ENCODE measurements at places on chromosomes 4 and X.

- peak; percentile 23 for DNase-seq
Measured at GRCh38 chrX:103628386-103629317, at the start of gene TCEAL1. TCEAL1 (plus strand) TSS chrX:103628975; CDS start chrX:103629917, 942 bp downstream.

GRCh38 chr4:6894086-6894478 lies 15.5 kb upstream of the TBC1D14 start:
- no peak for DNase-seq

DNA sequence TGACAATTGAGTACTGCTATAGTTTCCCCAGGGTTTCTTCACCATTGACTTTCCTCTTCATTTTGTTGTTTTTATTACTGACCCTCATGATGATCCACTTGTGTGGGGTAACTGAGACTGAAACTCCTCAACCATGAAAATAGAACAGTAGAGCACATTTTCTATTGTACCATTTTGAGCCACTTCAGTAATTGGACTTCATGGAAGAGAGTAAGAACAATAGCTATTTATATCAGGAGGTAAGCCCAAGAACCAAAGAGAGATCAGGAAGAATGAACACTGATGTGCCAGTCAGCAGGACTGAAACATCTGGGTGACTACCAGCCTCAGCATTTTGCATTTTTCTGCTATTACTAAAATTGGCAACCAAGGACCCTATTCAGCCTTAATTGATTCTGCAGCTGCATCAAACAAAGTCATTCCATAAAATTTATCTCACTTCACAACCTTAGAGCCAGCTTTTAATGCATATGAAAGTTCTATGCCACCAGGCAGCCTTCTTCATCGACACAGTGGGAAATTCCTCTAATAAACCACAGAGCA lies 151.4 kb downstream of the BANK1 start:
- no peak for DNase-seq

- DNase-seq, result no peak
Measured at GRCh38 chrX:140764401-140764919, 54.9 kb downstream of the LINC00632 start.

GRCh38 chr4:34718576-34719245 lies 1525.6 kb downstream of the ARAP2 start:
- DNase-seq, result no peak

DNA sequence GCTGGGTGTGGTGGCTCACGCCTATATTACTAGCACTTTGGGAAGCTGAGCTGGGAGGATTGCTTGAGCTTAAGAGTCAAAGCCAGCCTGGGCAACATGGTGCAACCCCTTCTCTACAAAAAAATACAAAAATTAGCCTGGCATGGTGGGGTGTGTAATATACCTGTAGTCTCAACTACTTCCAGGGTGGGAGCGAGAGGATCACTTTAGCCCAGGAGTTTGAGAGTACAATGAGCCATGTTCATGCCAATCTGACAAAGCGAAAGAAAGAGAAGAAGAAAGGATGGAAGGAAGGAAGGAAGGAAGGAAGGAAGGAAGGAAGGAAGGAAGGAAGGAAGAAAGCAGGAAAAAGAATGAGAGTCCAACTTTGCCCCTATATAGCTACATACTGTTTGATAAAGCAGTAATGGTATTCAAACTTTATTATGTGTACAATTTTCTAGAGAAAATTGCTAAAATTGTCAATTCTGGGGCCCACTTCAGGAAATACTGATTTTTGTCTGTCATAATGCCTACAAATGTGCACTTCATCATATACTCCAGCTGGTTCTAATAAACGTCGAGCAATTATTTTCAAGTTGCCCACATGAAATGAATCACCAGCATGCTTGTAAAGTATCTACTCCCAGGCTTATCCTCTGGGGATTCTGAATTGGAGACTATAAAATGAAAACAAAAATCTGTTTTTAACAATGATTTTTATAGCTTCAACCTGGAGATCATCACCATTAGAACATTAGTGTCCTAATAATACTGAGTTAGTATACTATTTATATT lies 132.3 kb downstream of the NDST4 start:
- no peak for DNase-seq

GRCh38 chrX:13364230-13364857 lies 44.5 kb upstream of the ATXN3L start:
- DNase-seq, result no peak

GRCh38 chr4:137307806-137308205 lies 224.5 kb downstream of the PCDH18 start:
- DNase-seq, result no peak

- DNase-seq, result no peak
Measured at GRCh38 chr4:6527259-6527658, 47.7 kb upstream of the MAN2B2 start.

DNA sequence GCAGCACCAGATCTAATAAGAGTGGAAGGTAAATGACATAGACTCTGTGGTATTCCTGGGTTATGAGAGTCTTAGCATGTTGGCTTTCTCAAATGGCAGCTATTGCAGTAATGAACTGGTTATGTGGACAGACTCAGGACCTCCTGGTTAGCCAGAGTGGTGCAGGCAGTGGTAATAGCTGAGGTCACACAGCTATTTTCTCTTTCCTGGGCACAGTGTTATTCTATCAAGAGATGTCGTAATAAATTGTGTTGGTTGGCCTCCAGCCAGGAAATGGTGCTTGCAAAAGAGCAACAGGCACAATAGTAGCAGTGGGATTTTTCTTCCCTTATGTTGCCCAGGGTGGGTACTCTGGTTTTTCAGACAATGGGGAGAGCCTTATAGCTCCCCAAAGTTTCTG lies 279.2 kb upstream of the FGF16 start:
- DNase-seq, result no peak

GRCh38 chr4:73902038-73902637 lies 32.9 kb downstream of the CXCL1 start:
- DNase-seq, result no peak

GRCh38 chr4:183638436-183638835 lies 20.5 kb downstream of the RWDD4 start:
- DNase-seq, result no peak

DNA sequence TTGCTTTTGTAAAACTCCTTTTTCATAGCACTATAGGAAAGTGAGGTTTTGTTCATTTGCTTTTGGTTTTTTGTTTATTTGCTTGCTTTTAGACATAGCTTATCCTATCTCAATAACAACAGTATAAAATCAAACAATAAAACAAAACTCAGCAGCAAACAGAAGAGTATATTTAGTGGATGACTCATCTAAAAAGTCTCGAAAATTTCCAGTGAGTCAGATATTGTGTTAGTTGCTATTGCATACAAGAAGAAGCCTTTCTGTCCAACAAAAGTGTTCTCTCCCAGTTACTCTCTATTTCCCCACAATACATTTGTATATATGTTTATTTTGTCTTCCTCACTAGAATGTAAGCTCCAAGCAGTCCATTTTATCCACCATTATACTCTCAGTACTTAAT lies 36.0 kb upstream of the NPNT start:
- DNase-seq, result no peak

- DNase-seq, result no peak
Measured at GRCh38 chrX:108000751-108001150, 18.6 kb upstream of the TEX13B start.

- DNase-seq, result no peak
Measured at GRCh38 chr4:2792711-2793585, at the start of gene SH3BP2. SH3BP2 (plus strand) TSS chr4:2793085; CDS start chr4:2820618, 27,533 bp downstream.

- no peak for DNase-seq
Measured at GRCh38 chr4:153434190-153434589, 32.0 kb upstream of the TMEM131L start.

GRCh38 chr4:17397611-17398010 lies 114.3 kb downstream of the QDPR start:
- no peak for DNase-seq

- no peak for DNase-seq
Measured at GRCh38 chr4:110526589-110526988, 50.6 kb downstream of the ENPEP start.

GRCh38 chrX:21952624-21953023 lies 12.1 kb downstream of the SMS start:
- DNase-seq, result no peak

- no peak for DNase-seq
Measured at GRCh38 chr4:55636656-55636999, 530 bp upstream of the NMU start.

- DNase-seq, result no peak
Measured at GRCh38 chrX:78119521-78120227, 15.6 kb downstream of the PGK1 start.

DNA sequence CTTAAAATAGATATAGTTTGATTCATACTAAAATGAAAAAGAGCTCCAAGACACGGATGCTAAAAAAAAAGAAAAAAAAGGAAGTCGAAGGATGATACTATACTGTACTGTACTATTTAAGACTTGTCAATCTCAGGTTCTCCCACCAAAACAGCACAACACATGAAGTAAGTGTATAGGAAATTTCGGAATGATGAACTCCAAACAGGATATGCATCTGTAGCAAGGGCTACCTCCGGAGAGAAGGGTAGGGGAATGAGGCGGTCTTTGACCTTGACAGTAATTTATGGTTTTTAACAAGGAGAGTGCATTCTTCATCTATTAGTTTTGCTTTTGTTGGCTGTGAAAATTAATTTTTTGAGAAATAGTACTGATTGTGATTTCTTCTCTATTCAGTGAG lies 541 bp upstream of the FIP1L1 start:
- no peak for DNase-seq

GRCh38 chr4:113591982-113592381 lies 169.6 kb downstream of the CAMK2D start:
- DNase-seq, result no peak

Data from effector memory CD8-positive, alpha-beta T cell (primary cell).